ENCODE measurements at places on chromosomes 2 and 18.

DNA sequence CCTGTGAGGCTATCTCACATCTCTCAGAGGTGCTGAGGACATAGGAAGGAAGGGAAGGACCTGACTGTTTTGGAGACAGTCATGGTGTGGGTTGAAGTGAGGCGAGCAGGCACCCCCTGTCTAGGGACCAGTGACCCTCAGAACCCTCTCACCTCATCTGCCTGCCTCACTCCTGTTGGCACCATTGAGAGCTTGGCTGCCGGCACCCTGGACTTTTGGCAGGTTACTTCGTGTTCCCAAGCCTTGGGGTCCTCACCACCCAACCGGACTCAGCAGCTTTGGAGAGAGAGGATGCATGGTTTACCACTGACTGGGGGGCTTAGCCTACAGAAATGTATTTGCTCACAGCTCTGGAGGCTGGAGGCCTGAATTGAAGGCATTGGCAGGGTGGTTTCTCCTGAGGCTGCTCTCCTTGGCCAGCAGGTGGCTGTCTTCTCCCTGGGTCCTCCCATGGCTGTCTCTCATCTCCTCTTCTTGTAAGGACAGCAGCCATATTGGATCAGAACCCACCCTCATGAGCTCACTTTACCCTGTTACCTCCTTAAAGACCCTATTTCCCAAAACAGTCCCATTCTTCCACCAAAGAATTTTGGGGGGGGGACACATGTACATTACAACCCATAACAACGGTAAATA, 142.0 kb downstream of the TSN start:
- DNase-seq, result no peak

DNA sequence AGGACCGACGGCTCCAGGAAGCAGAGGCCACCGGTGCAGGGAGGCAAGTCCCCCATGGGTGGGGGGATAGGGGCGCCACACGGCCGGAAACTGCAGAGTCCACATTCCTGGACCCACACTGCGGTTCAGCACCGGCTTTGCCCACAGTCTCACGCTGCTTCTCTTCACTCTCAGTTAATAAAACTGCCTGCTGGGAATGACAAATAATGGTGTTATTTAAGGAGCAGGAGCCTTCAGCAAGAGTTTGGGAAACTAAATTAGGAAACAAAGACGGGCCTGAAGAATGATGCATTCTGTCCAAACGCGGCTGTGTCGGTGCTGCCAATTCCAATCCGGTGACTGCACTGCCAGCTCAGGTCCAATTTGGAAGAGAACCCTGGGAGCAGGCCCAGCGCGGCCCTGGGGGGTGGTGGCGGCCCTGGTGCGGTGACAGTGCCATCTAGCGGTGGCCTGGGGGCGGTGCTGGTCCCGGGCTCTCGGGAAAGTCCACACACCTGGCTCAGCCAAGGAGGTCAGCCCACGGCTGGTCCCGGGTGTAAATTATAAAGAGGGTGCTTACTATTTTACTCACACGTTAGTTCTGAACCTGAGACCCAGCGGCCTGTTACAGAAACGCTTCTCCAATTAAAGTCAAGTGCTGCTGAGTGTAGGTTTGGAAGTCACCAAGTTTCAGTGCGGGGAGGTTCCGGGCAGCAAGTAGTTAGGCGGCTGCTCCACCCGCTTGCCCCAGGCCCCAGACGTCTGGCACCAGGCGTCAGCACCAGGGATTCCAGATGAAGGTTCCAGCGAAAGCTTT, 73.1 kb upstream of the PXDN start:
- DNase-seq, result peak; percentile 55

GRCh38 chr2:172864182-172864581, 128.5 kb downstream of the RAPGEF4 start:
- DNase-seq, result peak; percentile 56

GRCh38 chr18:11136241-11136640, 13.1 kb downstream of the PIEZO2 start:
- no peak for DNase-seq

- no peak for DNase-seq
Observed at GRCh38 chr18:78981394-78981831, 1.8 kb downstream of the SALL3 start.

DNA sequence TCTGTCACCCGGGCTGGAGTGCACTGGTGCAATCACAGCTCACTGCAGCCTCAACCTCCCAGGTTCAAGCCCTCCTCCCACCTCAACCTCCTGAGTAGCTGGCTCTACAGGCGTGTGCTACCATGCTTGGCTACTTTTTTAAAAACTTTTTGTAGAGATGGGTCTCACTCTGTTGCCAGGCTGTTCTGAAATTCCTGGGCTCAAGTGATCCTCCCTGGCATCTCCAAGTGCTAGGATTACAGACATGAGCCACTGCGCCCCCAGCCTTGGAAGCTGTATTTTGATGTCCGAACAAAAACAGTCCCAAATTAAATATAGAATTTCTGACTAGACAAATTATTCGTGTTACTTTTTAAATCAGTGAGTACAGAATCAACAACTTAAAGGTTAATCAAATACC, 97.4 kb downstream of the ZNF516 start:
- no peak for DNase-seq

DNA sequence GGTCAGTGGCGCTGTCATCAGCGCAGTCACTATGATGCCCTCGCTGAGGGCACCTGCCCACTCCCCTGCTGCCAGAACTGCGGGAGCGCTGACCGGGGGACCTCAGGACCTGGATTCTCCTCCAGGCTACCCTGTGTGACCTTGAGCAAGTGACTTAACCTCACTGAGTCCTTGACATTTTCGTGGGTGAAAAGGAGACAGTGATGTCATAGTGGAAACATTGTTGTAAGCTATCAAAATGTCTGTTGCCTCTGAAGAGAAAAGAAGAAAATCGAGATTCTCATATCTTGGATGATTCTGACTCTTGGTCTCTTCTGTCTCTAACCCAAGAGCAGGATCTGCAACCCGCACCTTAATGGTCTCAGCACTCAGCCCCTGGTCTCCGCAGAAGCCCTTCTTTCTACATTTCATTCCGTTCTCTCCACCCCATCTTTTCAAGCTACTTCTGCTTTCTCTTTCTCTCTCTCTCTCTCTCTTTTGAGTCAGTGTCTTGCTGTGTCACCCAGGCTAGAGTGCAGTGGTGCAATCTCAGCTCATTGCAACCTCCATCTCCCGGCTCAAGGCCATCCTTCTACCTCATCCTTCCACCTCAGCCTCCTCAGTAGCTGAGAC, 978 bp upstream of the TUBA4A start:
- peak; percentile 46 for DNase-seq

DNA sequence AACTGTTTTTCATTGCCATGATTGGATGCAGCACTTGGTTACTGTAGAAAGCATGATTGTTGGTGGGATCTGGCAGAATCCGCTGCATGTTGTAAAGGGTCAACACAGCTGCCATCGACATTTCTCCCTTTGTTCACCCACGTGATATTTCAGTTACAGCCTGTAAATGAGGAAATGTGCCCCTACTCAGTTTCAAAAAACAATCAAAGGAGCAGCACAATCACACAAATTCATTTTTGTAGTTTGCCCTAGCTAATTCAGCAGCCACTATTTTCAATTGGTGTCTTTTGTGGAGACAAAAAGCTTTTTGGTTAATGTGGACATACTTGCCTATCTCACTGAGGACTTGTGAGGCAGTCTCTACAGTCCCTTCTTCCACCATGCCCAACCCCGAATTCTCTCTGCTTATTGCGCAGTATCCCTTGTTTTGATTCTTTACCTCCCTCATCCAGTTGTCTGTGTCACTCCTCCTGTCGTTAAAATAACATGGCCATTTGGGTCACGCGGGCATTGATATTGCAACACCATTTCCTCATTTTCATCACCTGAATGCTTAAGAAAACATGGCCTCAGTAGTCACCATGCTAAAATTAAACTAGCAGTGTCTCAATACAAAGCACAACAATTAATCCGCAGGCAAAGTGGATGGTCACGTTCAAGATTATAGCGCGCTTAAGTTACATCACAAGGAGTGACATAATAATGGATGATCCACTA, 6.4 kb upstream of the PROC start:
- DNase-seq, result no peak

Measured in activated naive CD4-positive, alpha-beta T cell treated with anti-CD3 and anti-CD28 coated beads, Interleukin-2, amount 50 U/mL, for 16 hours (primary cell).